Activated CD4-positive, alpha-beta T cell treated with anti-CD3 and anti-CD28 coated beads, Interleukin-2, amount 50 U/mL, for 24 hours (primary cell): ENCODE measurements at places on chromosomes 5 and 9.

DNA sequence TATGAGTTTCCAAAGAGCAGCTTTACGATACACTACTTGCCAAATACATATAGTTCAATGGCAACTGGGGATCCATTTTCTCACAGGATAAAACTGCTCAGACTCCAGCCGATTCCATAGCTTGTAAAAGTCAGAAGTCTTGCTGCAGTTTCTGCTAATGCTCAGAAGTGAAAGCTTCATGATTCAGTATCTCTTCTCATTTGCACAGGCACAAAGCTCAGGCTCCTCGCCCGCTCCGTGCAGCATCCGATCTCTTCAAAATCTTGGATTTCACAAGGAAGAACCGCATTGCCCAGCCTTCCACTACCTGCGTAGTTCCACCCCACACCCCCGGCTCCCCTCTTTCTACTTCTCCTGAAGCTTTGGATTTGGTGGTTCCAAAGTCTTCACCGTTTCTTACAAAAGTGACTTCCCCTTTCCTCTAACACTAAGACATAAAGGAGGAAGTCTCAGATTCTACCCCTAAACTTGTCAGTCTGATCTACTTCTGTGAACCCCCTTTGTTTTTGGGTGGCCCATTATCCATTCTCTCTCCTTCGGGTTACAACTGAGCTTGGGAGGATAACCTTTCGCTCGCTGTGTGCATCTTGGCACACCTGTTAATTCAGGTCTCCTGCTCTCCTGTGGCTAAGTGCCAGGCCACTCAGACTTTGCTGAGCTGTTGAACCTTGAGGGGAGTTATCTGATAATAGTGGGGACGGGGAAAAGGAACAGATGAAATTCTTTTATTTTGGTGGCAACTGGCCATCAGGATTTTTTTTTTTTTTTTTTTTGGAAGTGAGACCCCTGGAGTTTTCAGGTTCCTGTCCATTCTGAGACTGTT, 194.1 kb downstream of the GNA14 start:
- DNase-seq: no peak

- DNase-seq: no peak
These were observed 16.1 kb downstream of the B4GALT1 start for GRCh38 chr9:33151007-33151557.

DNA sequence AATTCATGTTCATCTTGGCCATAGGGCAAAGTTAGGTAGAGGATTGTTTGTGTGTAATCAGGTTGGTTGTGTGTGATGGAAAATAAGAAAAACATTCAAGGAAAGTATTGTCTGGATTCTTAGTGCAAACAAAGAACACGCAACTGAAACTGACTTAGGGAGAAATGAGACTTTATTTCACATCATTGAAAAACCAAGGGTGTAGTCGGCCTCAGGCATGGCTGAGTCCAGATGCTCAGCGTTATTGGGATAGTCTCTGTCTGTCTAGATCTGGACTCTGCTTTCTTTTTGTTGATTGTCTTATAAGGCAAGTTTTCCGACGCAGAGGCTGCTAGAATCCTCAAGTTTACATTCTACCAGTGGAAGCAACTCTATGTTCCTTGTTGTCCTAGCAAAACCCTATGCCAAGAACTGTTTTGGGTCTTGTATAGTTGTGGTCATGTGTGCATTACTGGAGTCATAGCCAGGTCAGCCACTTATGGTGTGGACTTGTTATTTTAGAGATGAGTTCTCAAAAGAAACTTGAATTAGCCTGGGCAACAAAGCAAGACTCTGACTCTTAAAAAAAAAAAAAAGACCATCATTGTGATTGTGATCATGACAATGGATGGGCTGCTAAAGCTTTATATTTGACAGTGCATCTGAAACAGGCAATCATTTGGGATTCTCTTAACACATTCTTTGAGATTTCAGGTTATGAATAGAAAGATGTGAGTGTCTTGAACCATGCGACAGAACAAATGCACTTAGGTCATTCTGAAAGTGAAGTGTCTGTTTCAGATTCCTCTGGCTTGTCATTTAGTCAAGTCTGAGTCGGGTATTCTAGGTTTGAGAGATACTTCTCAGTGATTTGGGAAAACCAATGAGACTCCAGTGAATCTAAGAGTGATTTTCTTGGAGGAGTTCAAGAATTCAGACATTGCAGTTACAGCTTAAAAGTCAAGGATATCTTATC, 82.6 kb downstream of the DOCK2 start:
- DNase-seq: no peak

GRCh38 chr9:136759436-136760325, 1.6 kb upstream of the LCN8 start:
- no peak for DNase-seq

GRCh38 chr5:16564248-16564867, 52.4 kb downstream of the RETREG1 start:
- DNase-seq: no peak

GRCh38 chr9:89116805-89117192, 61.8 kb downstream of the SHC3 start:
- no peak for DNase-seq

DNA sequence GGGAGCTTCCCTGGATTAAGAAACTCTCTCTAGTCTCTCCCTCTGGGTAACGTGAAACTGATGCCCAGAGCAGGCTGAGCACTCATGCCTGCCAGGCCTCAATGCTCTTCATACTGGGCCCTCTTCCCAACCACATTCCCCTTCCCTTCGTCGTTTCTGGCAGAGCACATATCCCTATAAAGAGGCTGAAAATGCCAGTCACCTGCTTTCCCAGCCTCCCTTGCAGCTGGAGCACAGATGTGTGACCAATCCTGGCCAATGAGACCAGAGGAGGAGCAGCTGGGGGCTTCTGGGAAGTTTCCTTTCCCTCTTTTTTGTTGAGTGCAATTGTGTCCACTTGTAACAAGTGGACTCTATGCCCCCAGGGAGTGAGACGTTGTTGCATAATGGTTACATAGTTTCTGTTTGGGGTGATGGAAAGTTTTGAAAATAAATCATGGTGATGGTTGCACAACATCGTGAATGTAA, 30.2 kb upstream of the SMIM23 start:
- no peak for DNase-seq

DNA sequence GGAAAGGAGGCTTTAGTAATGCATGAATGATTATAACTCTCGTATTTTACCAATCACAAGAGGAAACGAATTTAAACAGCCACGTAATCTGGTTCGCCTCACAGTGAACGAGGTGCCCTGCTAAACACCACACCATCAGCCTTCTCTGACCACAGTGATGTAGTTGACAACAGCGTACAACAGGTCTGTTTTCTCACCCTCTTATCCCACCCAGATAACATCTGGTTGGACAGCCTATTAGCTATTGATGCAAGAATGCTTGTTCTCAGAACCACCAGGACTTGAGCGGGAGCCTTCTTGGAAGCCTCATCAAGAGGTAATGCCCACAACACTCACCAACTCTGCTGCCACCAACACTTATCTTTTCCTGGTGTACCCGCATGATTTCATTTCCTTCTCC, 23.3 kb downstream of the SLC1A3 start:
- DNase-seq: no peak

- DNase-seq: no peak
These were observed 54.1 kb upstream of the ELL2 start for GRCh38 chr5:96015709-96016108.

GRCh38 chr9:127522727-127523126, 71.4 kb downstream of the LRSAM1 start:
- DNase-seq: no peak

DNA sequence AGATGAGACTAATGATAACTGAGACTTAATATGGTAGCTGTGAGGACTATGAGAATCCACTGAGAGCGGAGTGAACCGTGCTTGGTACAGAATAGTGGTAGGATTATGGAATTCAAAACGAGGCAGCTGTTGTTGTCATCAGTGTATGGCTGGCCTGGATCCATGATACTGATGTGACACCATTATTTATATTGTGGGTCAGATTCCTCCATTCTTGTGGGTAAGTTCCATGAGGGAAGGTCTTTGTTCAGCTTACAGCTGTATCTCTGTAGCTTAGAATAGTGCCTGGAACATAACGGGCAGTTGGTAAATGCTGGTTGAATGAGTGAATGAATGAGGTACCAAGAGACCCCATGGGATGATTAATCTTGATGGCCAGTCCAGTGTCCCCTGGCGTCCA, 61.8 kb downstream of the ACER2 start:
- no peak for DNase-seq

DNA sequence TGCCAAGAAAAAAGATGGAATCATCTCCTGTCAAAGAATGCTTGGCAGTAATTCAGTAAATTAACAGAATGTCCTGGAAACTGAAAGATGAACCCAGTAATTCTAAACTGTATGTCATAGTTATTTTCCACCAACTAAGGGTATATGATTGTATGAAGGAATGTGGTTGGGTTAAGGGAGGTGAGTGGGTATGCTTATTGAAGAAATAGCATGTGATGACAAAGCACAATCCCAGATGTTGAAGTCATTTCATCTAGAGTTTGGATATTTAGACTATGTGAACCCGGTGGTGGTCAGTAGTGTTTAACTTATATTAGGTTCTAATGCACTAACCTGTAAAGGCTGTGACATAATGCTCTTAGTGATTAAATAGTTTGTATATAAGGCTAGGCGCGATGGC, 87.3 kb downstream of the CDKN2A start:
- DNase-seq: no peak

DNA sequence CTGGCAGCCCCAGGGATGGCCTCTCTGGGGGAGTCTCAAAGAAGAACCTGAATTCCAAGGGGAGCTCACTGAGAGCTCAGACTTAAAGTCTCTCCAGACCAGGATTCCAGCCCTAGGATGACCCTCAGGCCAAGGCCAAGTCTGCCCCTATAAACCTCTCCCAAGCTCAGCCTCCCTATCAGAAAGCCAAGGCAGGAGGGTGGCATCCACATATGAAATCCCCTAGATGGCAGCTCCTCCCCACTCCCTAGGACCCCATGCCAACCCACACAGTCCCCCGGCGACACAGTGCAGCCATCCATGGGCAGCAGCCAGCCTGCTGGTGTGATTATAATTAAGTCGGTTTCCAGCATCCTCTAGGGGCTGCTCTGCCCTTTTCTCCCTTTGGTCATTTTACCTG, 269.9 kb downstream of the CDK5RAP2 start:
- no peak for DNase-seq

DNA sequence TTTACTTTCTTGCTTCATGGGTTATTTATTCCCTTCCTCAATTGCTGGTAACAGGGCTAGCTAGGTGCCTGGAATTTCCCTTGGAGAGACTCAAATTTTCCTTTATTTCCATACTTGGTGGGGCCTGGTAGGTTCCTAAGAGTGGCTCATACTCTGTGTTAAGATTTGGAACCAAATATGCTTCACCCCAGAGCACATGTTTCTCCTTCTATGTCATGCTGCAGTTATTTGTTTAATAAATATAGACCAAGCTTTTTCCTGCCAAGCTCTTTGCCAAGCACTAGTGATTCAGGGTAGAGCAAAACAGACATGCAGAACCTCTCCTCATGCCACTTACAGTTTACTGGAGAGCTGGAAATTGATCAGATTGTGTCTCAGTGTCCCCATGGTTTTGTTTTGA, 290.3 kb upstream of the SGCD start:
- no peak for DNase-seq

DNA sequence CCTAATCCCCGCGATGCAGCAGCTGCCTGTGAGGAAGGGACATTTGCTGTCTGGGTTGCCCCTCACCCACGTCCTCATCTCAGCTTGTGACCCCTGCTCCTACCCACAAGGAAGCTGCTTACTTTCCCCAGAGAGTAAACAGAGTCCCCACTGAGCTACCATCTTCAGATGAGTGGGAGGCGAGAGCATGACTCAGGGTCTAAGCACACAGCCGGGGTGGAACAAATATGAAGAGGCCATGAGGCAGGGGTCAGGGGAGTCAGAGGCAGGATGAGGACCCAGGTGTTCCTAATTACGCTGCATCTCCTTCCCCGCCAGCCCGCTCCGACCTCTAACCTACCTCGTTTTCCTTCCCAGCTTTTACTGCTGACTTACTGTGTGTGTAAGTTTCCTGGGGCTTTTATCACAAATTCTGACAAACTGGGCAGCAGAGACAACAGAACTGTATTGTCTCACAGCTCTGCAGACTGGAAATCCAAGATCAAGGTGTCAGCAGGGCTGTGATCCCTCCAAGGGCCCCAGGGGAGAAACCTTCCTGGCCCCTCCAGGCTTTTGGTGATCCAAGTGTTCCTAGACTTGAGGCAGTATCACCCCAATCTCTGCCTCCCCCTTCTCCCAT, 94.0 kb upstream of the DNAH5 start:
- DNase-seq: no peak

DNA sequence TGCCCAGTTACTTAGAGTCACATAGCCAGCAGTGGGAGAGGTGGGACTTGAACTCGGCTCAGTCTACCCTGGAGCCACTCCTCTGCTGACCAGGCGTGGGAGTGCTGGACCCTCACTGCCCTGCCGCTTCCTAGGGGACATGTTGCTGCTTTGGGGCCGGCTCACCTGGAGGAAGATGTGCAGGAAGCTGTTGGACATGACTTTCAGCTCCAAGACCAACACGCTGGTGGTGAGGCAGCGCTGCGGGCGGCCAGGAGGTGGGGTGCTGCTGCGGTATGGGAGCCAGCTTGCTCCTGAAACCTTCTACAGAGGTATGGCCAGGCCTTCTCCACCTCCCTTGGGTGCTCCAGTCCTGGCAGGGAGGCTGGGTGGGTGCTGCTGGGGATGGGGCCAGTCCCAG, 3.4 kb upstream of the CACFD1 start:
- no peak for DNase-seq

DNA sequence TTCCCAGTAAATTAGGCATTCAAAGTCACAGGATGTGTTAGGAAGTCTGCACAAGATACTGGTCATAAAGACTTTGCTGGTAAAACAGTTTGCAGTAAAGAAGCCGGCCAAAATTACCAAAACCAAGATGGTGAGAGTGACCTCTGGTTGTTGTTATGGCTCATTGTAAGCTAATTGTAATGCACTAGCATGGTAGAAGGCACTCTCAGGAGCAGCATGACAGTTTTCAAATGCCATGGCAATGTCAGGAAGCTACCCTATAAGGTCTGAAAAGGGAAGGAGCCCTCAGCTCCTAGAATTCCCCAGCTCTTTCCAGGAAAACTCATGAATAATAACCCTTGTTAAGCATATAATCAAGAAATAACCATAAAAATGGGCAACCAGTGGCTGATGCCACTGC, 64.3 kb upstream of the TNC start:
- DNase-seq: no peak

DNA sequence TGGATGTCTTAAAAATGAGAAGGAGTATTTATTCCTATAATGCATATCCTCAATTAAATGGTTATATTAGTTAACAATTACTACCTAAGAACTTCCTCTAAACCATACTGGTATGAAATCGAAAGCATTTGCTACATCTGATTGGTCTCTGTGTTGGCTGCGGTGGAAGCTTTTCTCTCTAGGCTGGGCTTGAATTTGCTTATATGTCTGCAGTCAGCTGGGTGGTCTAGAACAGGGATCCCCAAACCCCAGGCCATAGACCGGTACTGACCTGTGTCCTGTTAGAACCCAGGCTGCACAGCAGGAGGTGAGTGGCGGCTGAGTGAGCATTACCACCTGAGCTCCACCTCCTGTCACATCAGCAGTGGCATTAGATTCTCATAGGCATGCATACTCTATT, 112.3 kb downstream of the TLE4 start:
- DNase-seq: no peak
